Stimulated activated CD8-positive, alpha-beta memory T cell treated with anti-CD3 and anti-CD28 coated beads, Interleukin-4, amount 100 ng/mL, for 1 hour (primary cell): ENCODE measurements at places on chromosomes 3 and 15.

GRCh38 chr3:5220193-5220592, 32.7 kb downstream of the EDEM1 start:
- no peak for DNase-seq

- DNase-seq = no peak
Measured at GRCh38 chr15:41942886-41943285, 29.5 kb downstream of the EHD4 start.

DNA sequence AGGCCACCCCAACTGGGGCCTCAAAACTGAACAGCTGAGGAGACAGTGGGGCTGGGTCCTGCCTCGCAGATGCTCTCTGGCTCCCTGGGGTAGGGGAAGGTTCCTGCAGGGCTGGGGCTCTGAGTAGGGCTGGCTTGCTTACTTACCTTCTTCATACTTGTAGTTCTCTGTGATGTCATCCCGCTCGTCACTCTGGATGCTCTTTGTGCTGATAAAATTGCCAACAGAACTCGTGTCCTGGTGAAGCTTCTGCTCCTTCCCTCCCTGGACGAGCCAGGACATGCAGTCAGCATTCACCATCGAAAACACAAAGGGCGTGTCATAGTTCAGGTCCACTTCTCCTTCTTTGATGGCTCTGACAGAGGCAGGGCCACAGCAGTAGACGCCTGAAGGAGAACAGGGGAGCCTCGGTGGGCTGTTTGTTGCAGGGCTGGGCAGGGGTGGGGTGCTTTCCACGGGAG, 17.9 kb upstream of the EPB42 start:
- DNase-seq = no peak

DNA sequence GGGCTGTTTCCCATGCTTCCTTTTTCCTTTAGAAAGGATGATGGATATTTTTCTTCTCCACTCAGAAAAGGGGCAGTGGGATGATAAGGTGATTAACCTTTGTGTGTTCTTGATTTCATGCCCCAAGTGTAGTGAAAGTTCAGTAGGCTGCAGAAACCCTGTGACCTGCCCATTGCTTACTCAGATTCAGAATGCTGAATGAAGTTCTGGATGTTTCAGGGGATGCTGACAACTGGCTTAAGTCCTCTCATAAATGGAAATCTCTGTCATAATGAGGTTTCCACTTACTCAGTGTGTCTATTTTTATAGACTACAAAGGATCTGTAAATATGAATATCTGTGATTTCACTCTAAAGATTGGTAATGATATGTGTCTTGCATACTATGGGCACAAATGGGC, 471.3 kb upstream of the TPRG1 start:
- DNase-seq = no peak

- no peak for DNase-seq
Measured at GRCh38 chr15:67167091-67167490, 87.4 kb downstream of the AAGAB start.

DNA sequence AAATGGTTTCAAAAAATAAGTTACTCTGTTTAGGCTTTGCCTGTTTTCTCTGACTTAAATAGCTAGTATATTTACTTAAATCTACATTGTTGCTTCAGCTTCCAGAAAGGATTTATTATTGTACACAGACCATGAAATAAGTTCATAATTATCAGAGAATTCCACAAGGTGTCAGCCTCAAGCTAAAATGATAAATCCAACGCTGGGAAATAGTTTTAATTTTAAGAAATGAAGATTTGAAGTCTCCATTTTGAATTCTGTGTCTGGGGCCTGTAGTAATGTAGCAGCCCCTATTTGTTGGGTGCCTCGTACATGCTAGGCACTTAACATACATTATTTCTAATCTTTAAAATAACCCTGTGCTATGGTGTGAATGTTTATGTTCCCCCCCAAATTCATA, 92.6 kb upstream of the KCNMB2 start:
- no peak for DNase-seq

GRCh38 chr3:143604402-143605185, 243.7 kb downstream of the SLC9A9 start:
- DNase-seq = no peak

DNA sequence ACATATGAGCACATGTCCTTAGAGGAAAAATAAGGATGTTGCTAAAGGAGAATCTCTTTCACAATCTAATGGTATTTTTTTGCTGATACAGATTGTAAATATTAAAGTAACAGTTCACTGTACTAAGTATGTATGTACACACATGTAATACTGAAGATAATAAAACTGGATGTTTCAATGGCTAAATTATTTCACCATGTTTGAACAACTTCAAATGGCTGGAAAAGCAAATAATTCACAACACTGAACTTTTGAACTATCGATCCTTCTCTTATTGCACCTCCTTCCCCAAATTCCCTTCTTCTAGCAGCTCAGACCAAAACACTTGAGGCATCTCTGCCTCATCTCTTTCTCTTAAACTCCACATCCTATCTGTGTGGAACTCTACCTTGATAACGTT, 149.5 kb downstream of the EPHA3 start:
- no peak for DNase-seq

DNA sequence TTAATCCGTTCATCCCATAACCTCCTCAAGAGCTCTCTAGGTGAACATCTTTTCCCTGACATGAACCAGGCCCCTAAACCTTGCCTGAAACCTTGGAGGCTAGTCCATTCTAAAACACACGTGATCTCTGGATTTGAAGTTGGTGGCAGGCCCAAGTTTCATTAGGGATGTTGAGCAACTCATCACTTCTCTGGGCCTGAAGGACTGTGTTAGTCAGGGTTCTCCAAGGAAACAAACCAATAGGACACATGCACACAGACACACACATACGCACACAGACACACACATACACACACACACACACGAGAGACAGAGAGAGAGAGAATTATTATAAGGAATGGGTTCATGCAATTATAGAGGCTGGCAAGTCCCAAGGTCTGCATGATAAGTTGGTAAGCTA, 31.9 kb downstream of the ACAN start:
- DNase-seq = no peak

GRCh38 chr15:40498891-40499290, 28.1 kb downstream of the CHST14 start:
- no peak for DNase-seq

DNA sequence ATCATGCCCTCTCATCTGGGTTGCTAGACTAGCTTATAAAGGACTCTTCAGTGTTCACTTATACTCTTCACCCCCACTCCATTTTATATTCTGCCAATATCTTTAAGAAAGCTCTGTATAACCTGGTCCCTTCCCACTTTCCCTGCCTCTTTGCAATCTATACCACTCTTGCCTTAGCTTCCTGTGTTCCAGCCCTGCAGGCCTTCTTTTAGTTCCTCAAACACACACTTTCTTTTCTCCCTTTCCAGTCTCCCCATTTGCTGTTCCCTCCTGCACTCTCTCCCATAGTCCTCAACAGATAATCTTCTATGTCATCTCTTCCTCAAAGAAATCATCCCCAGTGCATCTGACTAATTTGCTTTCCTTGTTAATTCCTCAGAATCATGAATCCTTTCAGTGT, 28.7 kb downstream of the SENP8 start:
- no peak for DNase-seq

- no peak for DNase-seq
Measured at GRCh38 chr3:150218841-150219240, 189.3 kb upstream of the TSC22D2 start.

DNA sequence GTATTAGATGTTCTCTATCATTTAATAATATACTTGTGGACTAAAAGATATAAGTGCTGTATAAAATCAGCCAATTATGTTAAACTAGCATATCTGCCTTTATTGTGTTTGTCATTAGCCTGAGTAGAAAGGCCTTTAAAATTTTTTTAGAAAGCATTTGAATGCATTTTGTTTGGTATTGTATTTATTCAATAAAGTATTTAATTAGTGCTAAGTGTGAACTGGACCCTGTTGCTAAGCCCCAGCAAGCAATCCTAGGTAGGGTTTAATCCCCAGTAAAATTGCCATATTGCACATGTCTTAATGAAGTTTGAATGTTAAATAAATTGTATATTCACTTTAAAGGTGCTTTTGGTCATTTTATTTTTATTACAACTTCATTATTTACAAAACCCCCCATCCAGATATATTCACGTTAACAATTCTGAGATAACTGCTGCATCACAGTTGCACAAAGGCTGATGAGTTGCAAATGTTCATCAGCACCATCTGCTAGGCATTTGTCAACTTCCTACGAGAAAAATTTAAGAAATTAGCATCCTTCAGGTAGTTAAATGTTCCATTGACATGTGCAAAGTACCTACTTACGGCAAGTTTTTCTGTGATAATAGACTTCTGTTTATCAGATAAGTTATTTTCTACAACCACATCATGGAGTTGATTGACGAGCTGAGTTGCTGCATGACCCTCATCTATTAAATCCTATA, 6.3 kb downstream of the EIF4A2 start:
- DNase-seq = no peak

- no peak for DNase-seq
Measured at GRCh38 chr3:72663429-72663828, 184.8 kb downstream of the SHQ1 start.

DNA sequence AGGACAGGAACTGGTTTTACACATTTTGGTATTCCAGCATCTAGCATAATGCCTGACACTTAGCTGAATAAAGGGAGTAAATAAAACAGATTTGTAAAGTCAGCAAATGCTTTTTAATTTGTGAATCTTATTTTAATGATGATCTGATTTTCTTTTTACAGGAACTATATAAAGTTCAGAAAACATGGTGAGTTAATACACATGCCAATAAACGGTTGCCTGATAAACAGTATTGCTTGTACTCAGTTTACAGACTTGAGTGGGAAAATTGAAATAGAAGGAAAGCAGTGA, 1.4 kb downstream of the PSMA4 start:
- no peak for DNase-seq

GRCh38 chr3:190673148-190673547, 159.3 kb downstream of the IL1RAP start:
- DNase-seq = no peak
